ENCODE measurements at places on chromosomes 1 and 21.

- DNase-seq = no peak
These were observed 54.1 kb downstream of the KCNJ15 start for GRCh38 chr21:38310646-38311485.

DNA sequence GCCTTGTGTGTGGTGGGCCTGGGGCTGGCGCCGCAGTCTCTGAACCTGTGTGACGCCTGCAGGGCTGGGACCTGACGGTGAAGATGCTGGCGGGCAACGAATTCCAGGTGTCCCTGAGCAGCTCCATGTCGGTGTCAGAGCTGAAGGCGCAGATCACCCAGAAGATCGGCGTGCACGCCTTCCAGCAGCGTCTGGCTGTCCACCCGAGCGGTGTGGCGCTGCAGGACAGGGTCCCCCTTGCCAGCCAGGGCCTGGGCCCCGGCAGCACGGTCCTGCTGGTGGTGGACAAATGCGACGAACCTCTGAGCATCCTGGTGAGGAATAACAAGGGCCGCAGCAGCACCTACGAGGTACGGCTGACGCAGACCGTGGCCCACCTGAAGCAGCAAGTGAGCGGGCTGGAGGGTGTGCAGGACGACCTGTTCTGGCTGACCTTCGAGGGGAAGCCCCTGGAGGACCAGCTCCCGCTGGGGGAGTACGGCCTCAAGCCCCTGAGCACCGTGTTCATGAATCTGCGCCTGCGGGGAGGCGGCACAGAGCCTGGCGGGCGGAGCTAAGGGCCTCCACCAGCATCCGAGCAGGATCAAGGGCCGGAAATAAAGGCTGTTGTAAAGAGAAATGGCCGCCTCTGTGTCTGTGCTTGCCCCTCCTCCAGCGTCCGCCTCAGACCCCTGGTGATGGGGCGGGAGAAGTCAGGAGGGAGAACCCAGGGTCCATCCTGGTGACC is 788 bp downstream of the ISG15 start:
- DNase-seq = no peak

DNA sequence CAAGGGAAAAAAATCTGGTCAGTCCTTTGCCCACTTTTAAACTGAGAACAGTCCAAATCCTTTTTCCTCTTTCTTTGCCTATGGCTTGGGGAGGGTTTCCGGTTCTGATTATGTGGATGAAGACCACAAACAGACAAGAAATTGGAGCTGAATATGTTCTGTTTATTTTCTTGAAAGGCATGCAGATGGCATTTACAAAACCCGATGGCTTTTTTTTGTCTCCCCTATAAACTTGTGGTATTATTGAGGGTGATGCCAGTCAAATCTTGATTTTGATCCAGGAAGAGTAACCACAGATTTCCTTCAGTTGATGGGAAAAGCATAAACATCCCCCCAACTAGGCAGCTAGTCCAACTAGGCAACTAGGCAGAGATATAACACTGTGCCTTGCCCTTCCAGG is 38.9 kb downstream of the PLPP3 start:
- no peak for DNase-seq

- DNase-seq = no peak
These were observed 218.5 kb downstream of the NFIA start for GRCh38 chr1:61300899-61301298.

- no peak for DNase-seq
These were observed 600.5 kb downstream of the LTN1 start for GRCh38 chr21:28391938-28392849.

GRCh38 chr1:248847956-248848561 is 10.0 kb downstream of the ZNF672 start:
- no peak for DNase-seq

DNA sequence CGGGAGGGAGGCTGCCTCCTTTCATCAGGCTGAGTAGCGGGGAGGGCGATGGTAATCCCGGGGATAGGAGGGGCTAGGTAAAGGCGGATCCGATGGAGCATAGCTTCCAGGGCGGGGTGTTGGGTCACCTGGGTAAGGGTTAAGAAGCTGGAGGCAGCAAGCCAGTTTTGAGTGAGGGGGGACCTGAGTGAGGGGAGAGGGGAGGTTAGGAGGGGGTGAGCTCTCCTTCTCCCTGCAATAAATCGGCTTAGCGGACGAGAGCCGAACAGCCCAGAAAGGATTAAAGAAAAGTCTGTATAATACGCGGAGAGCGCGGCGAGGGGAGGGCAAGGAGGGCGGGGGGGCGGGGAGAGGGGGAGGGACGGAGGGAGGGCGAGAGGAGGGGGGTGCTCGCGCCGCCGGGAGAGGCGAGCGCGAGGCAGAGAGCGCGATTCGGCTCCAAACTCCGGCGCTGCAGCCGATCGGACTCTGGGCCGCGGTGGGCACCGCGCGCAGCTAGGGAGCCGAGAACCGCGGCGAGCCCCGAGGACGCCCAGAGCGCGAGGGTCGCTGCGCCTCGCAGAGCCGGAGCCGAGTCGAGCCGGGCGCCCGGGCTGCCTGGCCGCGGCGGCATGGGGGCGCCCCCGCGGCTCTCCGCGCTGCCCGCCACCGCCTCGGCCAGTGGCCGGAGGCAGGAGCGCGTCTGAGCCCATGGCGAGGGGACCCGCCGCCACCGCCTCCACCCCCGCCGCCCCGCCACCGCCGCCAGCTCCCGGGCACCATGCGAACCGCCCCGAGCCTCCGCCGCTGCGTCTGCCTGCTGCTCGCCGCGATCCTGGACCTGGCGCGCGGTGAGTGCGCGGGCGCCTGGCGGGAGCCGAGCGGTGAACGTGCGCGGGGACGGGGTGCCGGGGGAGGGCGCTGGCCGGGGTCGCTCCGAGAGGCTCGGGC is at the start of gene IGSF21:
TSS of gene IGSF21 (plus strand) at position 430 of the 930 bp plus-strand sequence. CDS start at position 761, 331 bp downstream.
- no peak for DNase-seq

DNA sequence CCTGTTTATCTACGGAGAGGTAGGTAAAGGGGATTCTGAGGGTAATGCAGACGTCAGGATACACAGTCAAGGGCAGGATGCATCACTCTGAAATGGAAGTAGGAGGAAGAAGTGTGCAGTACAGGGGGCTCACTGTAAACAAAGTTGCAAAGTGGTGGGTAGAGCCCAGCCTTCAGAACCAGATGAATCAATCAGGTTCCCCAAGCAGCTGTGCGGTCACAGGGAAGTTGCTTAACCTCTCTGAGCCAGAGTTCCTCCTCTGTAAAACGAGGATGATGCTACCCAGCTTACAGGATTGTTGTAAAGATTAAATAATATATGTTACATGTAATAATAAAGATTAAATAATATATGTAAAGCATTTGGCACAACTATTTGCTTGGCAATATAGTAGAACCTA is 13.5 kb upstream of the MYOM3 start:
- DNase-seq = no peak

DNA sequence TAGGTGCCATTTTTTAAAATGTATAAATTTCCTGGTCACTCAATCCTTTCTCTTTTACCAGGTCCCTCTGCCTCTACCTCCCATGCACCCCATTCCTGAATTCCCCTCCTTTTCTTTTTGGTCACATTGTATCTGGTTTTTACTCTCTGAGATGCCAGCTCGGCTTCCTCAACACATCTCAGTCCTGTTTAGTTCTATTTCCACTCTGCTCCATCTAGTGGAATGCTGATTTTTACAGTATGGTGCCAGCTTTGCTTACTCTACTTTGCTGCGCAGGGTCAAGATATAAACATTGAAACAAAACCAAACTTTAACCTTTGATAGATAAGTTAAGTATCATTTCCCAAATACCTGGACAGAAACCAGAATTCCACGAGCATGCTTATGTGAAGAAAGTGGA is 96.0 kb downstream of the ESRRG start:
- DNase-seq = no peak

Data from stimulated activated CD8-positive, alpha-beta memory T cell treated with anti-CD3 and anti-CD28 coated beads, Interleukin-4, amount 100 ng/mL, for 1 hour (primary cell).